ENCODE measurements at places on chromosomes 7 and 10.

DNA sequence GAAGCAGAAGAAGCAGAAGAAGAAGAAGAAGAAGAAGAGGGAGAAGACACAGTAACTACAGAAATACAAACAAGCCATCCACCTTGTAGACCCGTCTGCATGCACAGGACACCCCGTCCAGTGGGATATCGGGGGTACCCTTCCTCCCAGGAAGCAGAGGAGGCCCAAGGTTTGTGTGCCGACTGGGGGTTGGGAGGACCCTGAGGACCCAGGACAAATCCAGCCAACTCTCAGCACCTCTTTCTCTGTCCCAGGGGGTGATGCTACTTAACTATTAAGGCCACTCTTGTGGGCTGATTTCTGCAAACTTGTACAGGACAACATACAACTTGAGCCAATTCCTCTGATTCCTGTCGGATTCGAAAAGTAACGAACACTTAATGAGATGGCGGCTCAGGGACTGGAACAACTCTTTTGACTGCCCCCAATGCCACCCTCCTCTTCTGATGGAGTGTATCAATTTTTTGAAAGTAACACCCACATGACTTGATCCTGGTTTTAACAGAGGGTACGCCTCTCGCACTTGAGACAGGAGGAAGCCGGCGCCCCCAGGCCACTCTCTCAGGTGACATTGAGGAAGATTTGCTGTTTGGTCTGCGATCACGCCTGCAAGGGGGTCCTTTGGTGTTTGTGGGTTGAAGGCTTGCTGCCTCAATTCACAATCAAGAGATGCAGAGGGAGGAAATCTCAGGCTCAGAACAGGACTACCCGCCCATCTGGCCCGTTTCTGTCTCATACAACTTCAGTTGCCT is 192.6 kb downstream of the TNS3 start:
- DNase-seq = no peak

DNA sequence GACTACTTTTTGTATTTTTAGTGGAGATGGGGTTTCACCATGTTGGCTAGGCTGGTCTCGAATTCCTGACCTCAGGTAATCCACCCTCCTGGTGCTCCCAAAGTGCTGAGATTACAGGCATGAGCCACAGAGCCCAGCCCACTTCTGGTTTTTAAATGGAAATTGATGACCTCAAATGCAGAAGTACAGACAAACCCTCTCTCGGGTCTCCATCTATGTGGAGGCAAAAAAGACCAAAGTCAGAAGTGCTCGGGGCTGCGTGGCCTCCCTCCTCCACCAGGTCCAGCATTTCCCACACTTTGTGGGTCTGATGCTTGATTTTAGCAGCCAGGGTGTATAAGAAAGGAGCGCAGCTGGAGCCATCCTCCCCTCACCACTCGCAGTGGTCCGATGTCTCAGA is 187.3 kb upstream of the AUTS2 start:
- DNase-seq = no peak

DNA sequence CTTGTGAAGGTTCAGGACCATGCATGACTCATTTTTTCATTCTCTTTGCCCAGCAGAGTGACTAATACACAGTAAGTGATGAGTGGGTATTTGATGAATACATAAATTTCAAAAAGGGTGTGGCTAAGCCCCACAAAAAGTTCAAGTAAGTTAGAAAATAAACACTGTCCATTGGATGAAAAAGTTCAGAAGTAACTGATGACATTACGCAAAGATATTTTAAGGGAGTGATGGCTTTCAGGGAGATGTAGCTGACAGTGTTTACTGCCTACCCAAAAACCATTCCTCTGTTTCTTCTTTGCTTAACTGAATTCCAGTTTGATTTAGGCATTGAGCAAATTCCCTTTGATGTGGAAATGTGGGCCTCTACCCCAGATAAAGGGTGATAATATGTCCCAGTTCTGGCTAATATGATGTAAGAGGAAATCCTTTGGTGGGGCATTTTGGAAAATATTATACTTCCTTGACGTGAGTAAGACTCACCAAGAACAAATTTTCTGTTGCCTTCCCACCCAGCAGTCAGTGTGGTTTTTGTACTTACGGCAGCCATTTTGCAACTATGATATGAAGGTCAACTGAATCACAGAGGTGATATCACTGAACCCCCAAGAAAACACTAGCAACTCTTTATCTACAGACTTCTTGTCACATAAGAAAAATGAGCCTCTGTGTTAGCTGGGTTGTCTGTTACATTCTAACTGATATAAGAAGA is 29.0 kb upstream of the EBLN1 start:
- DNase-seq = peak; percentile 45

DNA sequence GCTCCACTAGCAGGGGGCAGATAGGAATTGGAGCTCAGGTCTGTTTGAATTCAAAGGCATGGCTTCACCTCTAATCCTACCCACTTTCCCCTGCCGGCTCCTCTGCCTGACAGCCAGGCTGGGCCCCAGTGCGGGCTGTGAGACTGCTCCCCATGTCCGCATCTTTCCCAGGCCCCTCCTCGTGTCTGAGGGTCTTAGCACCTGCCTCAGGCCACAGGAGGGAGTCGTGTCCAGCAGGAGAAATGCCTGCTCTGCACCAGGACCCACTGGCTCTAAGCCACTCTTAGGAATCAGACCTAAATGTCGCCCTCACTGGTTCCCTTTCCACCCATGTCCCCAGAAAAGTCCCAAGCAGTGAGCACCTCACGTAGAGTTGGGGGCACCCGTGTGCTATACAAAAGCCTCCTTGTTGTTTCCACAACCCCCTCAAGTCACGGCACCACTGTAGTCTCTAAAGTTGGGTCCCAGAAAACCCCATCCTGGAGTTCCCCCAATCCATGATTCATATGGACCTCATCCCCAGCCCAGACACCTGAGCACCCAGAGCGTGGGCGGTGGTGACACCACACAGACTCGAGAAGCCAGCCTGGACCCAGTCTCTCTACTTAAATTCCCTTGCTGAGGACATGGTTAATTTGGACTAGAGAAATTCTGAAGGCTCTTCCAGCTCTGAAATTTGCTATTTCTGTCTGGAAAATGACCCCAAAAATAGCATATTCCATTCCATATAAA is 466.4 kb upstream of the ZMIZ1 start:
- DNase-seq = no peak

DNA sequence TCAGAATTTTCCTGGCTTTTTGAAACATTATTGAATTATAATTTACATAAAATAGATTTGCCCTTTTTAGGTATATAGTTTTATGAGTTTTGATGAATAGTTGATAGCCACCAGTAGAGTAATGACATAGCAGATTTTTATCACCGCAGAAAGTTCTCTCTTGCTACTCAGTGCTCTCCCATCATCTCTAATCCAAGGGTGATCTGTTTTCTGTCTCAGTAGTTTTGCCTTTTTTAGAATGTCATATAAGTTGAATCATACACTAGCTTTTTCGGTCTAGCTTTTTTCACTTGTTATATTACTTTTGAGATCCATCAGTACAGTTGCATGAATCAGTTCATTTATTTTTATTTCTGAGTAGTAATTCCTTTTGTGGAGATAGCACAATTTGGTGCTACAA is 17.9 kb downstream of the RSBN1L start:
- peak; percentile 41 for DNase-seq

GRCh38 chr10:119189811-119190282 is 11.2 kb upstream of the PRDX3 start:
- DNase-seq = no peak

DNA sequence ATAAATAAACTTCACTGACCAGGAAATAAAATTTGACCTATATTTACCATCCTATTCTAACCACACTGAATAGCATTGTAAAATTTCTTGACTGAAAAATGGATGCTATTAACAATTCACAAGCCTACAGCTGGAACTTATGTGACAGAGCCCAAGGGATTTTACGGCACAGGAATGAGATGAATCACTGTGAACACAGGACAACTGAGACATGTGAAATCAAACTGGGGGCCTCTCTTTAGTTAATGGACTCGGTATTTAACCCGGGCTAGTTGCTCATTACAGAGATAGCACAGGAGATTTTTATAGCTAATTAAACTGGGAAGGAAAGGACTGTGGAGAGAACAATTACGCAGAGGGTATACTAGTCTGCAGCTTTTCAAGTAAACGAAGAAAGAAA is 100.6 kb downstream of the MICU1 start:
- no peak for DNase-seq

GRCh38 chr10:44864051-44864450 is 47.1 kb upstream of the TMEM72 start:
- DNase-seq = no peak

DNA sequence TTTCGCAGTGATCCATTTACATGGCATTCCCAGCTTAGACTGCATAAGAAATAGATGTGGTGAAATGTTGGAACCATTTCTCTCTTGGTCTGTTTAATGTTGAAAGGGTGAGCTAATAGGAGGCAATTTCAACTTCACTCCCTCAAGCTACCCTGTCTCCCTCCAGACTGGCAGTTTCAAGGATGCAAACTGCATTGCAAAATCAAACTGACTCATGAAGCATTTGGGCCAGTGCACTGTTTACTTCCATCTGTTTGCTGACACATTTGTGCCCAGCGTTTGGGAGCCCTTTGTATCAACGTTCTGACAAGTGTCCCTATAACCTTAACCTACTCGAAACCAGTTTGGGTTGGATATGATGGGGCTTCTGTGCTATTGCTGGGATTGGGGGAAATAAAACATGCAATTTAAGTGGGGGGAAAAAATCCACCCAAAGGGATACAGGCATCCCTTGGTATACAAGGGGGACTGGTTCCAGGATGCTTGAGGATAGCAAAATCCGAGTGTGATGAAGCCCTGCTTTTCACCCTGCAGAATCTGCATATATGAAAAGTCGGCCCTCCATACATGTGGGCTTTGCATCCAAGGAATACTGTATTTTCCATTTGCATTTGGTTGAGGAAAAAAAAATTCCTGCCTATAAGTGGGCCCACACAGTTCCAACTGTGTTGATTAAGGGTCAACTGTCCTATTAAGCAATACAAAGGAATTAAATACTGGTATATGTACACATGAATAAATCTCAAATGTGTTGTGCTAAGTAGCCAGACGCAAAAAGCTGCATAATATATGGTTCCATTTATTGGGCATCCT is 15.6 kb downstream of the RHEB start:
- peak; percentile 59 for DNase-seq

DNA sequence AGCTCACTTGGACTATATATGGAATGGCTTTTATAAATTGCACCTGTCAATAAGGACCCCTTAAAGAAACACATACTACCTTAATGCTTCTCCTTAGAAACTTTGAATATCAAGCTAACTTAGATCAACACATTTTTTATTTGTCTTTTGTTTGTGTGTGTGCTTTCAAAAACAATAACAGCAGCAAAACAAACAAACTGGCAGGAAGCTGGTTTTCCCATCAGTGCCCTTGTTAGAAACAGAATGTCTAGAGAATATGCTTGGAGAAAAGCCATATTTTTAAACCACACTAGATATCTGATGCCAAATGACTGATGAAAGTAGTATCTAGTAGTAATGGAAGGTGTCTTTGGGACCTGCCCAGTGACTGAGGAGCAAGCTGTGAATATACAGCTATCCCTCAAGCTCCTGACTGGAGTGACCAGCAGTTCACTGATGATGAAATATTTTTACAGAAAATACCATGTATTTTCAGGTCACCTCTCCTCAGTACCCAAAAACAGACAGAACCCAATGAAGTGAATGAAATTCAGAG is 1.0 kb downstream of the PDE1C start:
- no peak for DNase-seq

GRCh38 chr10:118912961-118913600 is 116.4 kb upstream of the NANOS1 start:
- DNase-seq = no peak

DNA sequence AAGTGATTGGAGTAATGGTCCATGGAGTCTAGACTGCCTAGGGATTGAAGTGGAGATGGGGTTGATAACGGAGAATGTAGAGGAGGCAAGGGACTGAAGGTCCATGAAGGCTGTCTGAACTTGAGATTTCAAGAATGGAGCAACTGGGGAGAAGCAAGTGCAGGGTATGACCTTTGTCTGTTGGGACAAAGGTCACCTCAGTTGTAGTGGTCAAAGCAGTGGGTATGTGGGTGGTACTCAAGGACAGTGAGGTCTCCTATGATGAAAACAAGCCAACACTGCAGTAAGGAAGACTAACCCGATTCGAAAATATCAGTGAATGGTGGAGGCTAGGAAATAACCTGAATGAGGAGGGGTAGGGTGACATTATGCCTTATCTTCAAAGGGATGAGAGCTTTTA is 5.4 kb upstream of the DDX21 start:
- DNase-seq = no peak

DNA sequence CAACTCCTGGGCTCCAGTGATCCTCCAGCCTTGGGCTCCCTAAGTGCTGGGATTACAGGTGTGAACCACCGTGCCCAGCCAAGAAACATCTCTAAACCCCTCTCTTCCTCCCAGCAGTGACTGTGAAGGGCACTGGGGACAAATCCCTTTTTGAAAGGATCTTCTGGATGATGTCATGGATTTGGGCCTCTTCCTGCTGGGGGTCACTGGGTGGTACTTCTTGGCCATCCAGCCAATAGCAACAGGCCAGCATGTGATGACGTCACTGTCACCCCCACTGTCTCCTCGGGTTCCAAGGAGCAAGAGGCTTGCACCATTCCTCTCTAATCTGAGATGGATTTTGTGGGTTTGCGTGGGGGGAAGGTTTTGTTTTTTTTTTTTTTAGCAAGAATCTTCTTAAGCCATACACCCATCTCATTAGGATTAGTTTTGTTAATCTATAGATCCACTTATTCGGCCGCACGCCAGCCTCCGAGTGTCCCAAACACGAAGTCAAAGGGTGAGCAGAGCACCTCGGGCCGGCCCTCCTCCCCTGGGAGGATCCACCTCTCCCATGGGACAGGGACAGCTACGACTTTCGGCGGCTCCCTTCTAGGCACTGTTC is 29.4 kb upstream of the TNRC18 start:
- peak; percentile 73 for DNase-seq

- DNase-seq = peak; percentile 46
Measured at GRCh38 chr7:142790555-142790954, 19.8 kb downstream of the PRSS2 start.
